Mononuclear cell (primary cell): ENCODE measurements at places on chromosomes 12 and 14. TPM values are rescaled to one million over a fixed set of nuclear protein-coding genes. Genes with fewer than 3 reads are reported as not detected.

TAS2R7 gene
- total RNA-seq: not detected

ANO2 gene
- total RNA-seq: 0.31 TPM

KCNMB4 gene
- 0.63 TPM for total RNA-seq

IQSEC3 gene
- 0.21 TPM for total RNA-seq

SLC8A3 gene
- total RNA-seq: 1.0 TPM

PLEKHH1 gene
- total RNA-seq: not detected

CYP46A1 gene
- total RNA-seq: 0.10 TPM

KLRC3 gene
- total RNA-seq: 7.1 TPM

DLK1 gene
- not detected for total RNA-seq

ARMH4 gene
- total RNA-seq: 0.21 TPM

CEBPE gene
- total RNA-seq: 0.21 TPM

SLC17A8 gene
- not detected for total RNA-seq

GNB3 gene
- 0.21 TPM for total RNA-seq

CCDC196 gene
- total RNA-seq: not detected

NYNRIN gene
- under 0.01 TPM for total RNA-seq

CLEC2A gene
- not detected for total RNA-seq

CS gene
- total RNA-seq: 148 TPM

IFI27L2 gene
- 23.9 TPM for total RNA-seq

DENND5B gene
- total RNA-seq: 4.0 TPM

KLRC2 gene
- total RNA-seq: 3.6 TPM

NFATC4 gene
- 0.10 TPM for total RNA-seq

VRTN gene
- not detected for total RNA-seq

CD27 gene
- 24.3 TPM for total RNA-seq

OR11H7 gene
- not detected for total RNA-seq

SLCO1A2 gene
- total RNA-seq: under 0.01 TPM

COCH gene
- 0.52 TPM for total RNA-seq

FBLN5 gene
- 0.63 TPM for total RNA-seq

SERPINA9 gene
- not detected for total RNA-seq

PDZRN4 gene
- not detected for total RNA-seq

NTN4 gene
- 0.31 TPM for total RNA-seq

UNC119B gene
- total RNA-seq: 5.6 TPM

BHLHE41 gene
- total RNA-seq: 0.10 TPM

TPH2 gene
- not detected for total RNA-seq

KIF26A gene
- not detected for total RNA-seq

PAPLN gene
- total RNA-seq: 0.31 TPM

JAG2 gene
- total RNA-seq: 0.42 TPM

TRHDE gene
- 0.21 TPM for total RNA-seq

DTX1 gene
- total RNA-seq: 5.2 TPM

GPR84 gene
- 49.4 TPM for total RNA-seq

IL22 gene
- total RNA-seq: not detected

C12orf54 gene
- total RNA-seq: not detected

MYF5 gene
- total RNA-seq: not detected

GPR137C gene
- 0.10 TPM for total RNA-seq

GDF11 gene
- 1.8 TPM for total RNA-seq

YLPM1 gene
- total RNA-seq: 84.7 TPM

ISCA2 gene
- 17.1 TPM for total RNA-seq

SLC7A8 gene
- 0.21 TPM for total RNA-seq

DEPDC4 gene
- total RNA-seq: not detected

TMEM233 gene
- total RNA-seq: not detected

RERG gene
- total RNA-seq: not detected

DPPA3 gene
- total RNA-seq: not detected
